ENCODE measurements at places on chromosomes 2 and 18.
A peak's percentile ranks its signal among the peaks of the same experiment; 100 is the strongest.

DNA sequence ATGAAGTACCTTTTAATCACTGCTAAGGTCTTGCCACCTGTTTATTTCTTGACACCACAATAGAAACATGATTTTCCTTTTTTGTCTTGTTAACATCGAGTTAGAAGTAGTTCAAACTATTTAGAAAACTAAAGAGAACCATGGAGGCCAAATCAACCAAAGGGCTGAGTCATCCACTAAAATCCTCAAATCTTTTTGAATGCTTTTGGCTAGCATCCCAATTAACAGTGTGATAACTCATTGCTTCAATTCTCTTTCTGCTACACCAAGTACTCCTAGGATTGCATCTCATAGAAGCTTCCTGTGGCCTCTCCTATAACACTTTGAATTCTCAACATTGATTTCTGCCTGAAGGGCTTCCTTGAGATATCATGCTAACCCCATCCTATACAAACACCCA is 159.9 kb upstream of the MMADHC start:
- no peaks in the 10 kb centered on the region for H3K36me3 ChIP-seq
- H3K4me3 ChIP-seq: no peak overlapping the region
- peaks cover 14% of the 10 kb centered on the region for H3K4me1 ChIP-seq
- DNase-seq: no peak
- no peaks in the 10 kb centered on the region for H3K27me3 ChIP-seq

DNA sequence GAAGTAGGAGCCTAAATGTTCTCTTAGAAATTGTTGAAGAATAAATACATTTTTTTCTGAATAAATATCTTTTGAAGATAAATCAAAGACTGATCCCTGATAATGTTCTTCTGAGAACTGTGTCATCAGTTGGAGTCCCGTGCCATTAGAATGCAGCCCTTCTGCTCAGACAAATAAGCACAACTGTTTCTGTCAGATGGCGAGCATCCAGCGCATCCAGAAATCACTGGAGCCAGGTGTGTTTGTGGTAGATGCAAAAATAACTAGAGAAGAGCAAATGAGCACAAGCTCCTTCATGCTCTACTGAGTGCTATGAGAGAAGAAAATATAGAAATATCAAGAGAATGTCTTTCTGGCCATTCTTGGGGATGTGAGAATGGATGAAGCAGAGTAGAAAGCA is 573.7 kb downstream of the THSD7B start:
- H3K4me3 ChIP-seq: no peak overlapping the region
- no peaks in the 10 kb centered on the region for H3K36me3 ChIP-seq
- DNase-seq: no peak
- no peaks in the 10 kb centered on the region for H3K4me1 ChIP-seq

DNA sequence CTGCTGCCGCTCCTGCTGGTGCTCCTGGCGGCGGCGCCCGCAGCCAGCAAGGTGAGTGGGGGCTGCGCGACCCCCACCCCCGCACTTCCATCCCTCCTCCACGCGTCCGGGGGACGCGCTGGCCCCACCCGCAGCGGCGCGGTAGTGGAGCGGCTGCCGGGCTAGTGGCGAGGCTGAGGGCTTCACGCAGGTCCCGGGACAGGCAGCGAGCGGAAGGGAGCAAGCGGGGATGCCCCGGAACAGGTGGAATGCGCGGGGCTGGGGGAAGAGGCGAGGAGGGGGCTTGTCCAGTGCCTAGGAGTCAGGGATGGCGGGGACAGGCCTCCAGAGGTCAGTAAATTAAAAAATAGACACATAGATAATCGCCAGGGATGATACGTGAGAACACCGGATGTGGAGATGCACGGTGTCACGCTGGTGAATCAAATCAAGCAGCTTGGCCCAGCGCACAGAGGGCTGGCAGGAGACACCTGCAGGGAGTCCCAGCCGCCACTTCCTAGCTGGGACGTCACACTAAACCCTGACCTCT is 403 bp downstream of the COL4A3 start:
- H3K36me3 ChIP-seq: no peaks in the 10 kb centered on the region
- H3K27me3 ChIP-seq: peaks cover 13% of the 10 kb centered on the region
- no peak overlapping the region for H3K27ac ChIP-seq
- peak overlapping the region; percentile 52 for H3K4me3 ChIP-seq
- no peaks in the 10 kb centered on the region for H3K4me1 ChIP-seq
- no peak for DNase-seq

GRCh38 chr2:162327134-162327769 is 8.8 kb upstream of the IFIH1 start:
- H3K27me3 ChIP-seq: no peaks in the 10 kb centered on the region
- DNase-seq: no peak
- H3K36me3 ChIP-seq: no peaks in the 10 kb centered on the region
- no peak overlapping the region for H3K27ac ChIP-seq
- H3K4me3 ChIP-seq: no peak overlapping the region

- H3K4me1 ChIP-seq: peaks cover 49% of the 10 kb centered on the region
- H3K36me3 ChIP-seq: no peaks in the 10 kb centered on the region
- H3K27ac ChIP-seq: peak overlapping the region; percentile 65
- no peaks in the 10 kb centered on the region for H3K27me3 ChIP-seq
- DNase-seq: peak; percentile 73
- no peak overlapping the region for H3K4me3 ChIP-seq
Observed at GRCh38 chr2:237199082-237199481, 113.4 kb downstream of the COPS8 start.

GRCh38 chr2:26612522-26613240 is 28.5 kb downstream of the CIB4 start:
- H3K27ac ChIP-seq: no peak overlapping the region
- H3K4me1 ChIP-seq: no peaks in the 10 kb centered on the region
- H3K4me3 ChIP-seq: no peak overlapping the region
- no peaks in the 10 kb centered on the region for H3K36me3 ChIP-seq

- H3K27me3 ChIP-seq: no peaks in the 10 kb centered on the region
- H3K4me3 ChIP-seq: no peak overlapping the region
- H3K4me1 ChIP-seq: no peaks in the 10 kb centered on the region
Observed at GRCh38 chr18:10727477-10727876, 201.7 kb downstream of the NAPG start.

GRCh38 chr2:234331566-234331965 is 165.3 kb downstream of the ARL4C start:
- H3K36me3 ChIP-seq: no peaks in the 10 kb centered on the region
- H3K4me1 ChIP-seq: no peaks in the 10 kb centered on the region
- H3K27me3 ChIP-seq: peaks cover 3% of the 10 kb centered on the region
- no peak overlapping the region for H3K27ac ChIP-seq
- no peak overlapping the region for H3K4me3 ChIP-seq

DNA sequence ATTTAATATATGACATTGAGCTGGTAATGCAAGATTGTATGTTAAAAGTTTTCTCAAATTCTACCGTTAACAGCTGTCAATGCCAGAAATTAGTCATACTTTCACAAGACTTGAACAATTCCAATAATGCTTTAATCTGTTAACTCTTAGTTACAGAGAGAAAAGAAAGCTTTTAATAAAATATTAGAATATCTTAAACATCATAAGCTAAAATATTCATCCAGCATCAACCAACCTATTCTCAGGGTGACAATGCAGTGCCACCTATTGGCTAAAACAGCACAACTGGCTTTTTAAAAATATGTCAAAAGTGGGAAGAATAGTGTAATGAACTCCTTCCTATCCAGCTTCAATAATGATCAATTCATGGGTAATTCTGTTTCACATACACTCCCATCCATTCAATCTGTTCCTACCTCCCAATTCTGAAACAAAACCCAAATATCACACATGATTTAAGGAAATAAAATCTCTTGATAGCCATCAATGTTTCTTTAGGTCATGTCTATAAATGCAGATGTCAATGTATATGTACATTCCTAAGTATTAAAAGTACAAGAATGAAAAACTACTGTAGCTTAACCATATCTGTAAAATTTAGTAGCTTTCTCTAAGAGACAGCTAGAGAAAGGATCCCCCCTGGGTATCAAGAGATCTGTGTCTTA is 79.8 kb upstream of the CCDC141 start:
- peak; percentile 3 for DNase-seq
- no peaks in the 10 kb centered on the region for H3K27me3 ChIP-seq
- no peaks in the 10 kb centered on the region for H3K4me1 ChIP-seq
- no peak overlapping the region for H3K27ac ChIP-seq
- H3K4me3 ChIP-seq: no peak overlapping the region

DNA sequence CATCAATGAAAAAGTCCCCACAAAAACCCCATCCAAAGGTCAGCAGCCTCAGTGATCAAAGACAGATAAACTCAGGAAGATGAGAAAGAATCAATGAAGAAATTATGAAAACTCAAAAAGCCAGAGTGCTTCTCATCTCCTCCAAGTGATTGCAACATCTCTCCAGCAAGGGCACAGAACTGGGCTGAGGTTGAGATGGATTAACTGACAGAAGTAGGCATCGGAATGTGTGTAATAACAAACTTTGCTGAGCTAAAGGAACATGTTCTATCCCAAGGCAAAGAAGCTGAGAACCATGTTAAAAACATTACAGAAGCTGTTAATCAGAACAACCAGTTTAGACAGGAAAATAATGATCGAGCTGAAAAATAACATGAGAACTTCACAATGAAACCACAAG is 442.8 kb upstream of the SYT4 start:
- H3K27ac ChIP-seq: no peak overlapping the region
- DNase-seq: peak; percentile 72
- H3K36me3 ChIP-seq: no peaks in the 10 kb centered on the region

DNA sequence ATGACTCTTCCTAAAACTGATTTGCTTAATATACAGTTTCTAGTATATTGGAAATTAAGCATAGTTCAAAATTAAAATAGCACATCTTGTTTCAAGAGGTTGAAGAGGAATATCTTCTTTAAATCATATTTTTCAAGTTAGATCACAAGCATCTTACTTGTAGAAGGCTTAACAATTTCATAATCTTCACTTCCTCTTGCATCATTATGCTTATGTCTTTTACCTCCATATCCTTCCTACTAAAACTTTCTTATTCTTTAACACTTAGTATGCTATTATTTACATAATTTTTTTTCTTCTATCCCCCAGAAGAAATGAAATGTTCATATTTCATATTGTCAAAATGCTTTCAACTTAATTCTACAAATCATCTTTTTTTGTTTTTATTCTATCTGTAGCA is 1354.9 kb upstream of the TMEFF2 start:
- H3K4me3 ChIP-seq: no peak overlapping the region
- no peak overlapping the region for H3K27ac ChIP-seq
- no peak for DNase-seq
- H3K27me3 ChIP-seq: no peaks in the 10 kb centered on the region
- H3K36me3 ChIP-seq: no peaks in the 10 kb centered on the region

DNA sequence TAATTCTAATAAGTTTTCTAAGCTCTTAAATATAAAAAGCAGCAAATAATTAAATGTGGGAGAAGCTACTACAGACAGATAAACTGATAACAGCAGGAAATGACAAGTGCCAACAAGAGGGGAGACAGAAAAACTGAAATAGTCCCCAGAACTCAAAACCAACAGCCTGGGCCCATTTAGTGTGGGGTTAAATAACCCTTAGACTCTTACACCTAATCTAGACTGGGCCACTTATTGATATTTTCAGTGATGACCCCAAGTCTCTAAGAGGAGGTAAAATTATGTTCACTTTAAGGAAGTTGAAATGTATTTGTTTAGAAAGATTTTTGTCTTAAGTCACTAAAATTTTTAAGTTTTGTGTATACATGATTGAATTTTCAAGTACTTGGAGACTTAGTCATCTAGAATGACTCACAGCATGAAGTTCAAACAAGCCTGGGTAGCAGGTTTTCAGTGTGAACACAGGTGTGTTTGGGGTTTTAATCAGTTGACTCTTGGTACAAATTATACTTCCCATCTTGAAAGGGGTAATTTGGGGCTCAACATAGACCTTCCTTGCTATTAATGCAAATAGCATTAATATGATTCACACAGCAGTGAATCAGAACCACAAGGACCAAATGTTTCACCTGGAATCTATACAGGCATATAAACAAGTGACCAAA is 54.9 kb upstream of the MYO3B start:
- peaks cover 6% of the 10 kb centered on the region for H3K4me1 ChIP-seq
- H3K27me3 ChIP-seq: no peaks in the 10 kb centered on the region
- no peak overlapping the region for H3K27ac ChIP-seq
- no peaks in the 10 kb centered on the region for H3K36me3 ChIP-seq
- DNase-seq: peak; percentile 44

- no peaks in the 10 kb centered on the region for H3K36me3 ChIP-seq
- H3K4me3 ChIP-seq: no peak overlapping the region
- H3K27ac ChIP-seq: no peak overlapping the region
- no peaks in the 10 kb centered on the region for H3K4me1 ChIP-seq
- DNase-seq: no peak
Observed at GRCh38 chr2:65979446-65979845, 455.5 kb upstream of the MEIS1 start.

DNA sequence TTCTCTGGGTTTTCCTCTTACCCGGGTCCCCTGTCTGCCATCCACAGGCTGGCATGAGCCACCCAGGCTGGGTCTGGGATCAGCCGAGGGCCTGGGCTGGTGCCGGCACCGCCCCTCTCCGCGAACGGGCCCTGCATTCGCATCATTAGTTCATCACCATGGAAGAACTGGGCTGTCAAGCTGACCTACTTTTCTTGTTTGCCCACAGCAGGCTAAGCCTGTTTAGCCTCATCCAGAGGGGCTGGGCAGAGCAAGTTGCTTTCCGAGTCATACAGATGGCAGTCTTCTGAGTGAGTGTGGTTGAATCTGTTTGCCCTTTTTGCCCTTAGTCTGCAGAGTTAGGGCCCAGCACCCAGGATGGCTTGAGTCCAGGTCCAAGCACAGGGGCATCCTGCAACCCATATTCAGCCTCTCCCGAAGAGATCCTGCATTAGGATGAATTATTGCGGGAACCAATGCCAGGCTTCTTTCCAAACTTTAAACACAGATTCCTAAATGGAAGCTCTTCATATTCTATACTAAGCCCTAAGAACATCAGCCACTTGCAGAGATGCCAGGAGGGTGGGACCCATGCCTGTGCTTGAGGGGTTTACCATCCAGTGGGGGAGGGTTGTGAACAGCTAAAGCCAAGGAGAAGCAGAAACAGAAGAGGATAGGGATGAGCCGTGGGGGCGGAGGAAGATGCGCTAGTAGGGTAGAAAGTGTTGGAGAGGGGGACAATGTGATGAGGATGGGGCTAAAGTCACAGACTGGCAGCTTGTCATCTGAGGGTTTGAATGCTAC is 68.0 kb downstream of the NPAS2 start:
- H3K36me3 ChIP-seq: no peaks in the 10 kb centered on the region
- H3K27ac ChIP-seq: no peak overlapping the region
- no peaks in the 10 kb centered on the region for H3K27me3 ChIP-seq
- no peak overlapping the region for H3K4me3 ChIP-seq
- DNase-seq: peak; percentile 63

DNA sequence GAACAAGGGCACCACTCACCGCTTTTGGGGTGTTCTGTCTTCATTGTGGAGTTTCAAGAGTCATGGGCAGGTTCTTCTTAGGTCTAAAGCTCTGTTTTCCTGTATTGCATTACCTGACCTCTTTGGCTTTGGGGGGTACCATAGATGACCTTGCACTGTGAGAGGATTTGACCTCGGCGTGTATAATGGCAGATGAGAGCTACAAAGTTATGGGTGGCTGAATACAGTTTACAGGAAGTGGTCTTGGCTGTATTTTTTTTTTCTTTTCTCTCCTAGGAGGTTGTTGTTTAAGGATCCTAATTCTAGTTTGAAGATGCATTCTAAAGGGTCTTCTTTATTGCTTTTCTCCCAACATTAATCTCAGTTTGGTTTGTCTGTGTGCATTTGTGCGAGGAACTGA is 11.5 kb downstream of the GAL3ST2 start:
- no peaks in the 10 kb centered on the region for H3K36me3 ChIP-seq
- H3K4me3 ChIP-seq: no peak overlapping the region
- no peak overlapping the region for H3K27ac ChIP-seq
- no peaks in the 10 kb centered on the region for H3K4me1 ChIP-seq
- H3K27me3 ChIP-seq: no peaks in the 10 kb centered on the region

Measured in fibroblast of lung (primary cell).